Ovary (tissue), 10 donors: ENCODE measurements at places on chromosomes 3 and 15. TPM values are rescaled to one million over a fixed set of nuclear protein-coding genes. Genes with fewer than 3 reads are reported as not detected.

- no peak overlapping the region for H3K4me3 ChIP-seq
- peak; percentile 29 for DNase-seq
- H3K36me3 ChIP-seq = no peaks in the 10 kb centered on the region
- peaks cover 10% of the 10 kb centered on the region for H3K4me1 ChIP-seq
- H3K27ac ChIP-seq = no peak overlapping the region
These were observed 7.4 kb downstream of the SEMA3G start for GRCh38 chr3:52437326-52438103.

GRCh38 chr15:68592544-68592943 is 13.8 kb downstream of the CORO2B start:
- no peak overlapping the region for H3K4me3 ChIP-seq
- H3K4me1 ChIP-seq = peaks cover 34% of the 10 kb centered on the region
- DNase-seq = no peak
- no peaks in the 10 kb centered on the region for H3K36me3 ChIP-seq

DNA sequence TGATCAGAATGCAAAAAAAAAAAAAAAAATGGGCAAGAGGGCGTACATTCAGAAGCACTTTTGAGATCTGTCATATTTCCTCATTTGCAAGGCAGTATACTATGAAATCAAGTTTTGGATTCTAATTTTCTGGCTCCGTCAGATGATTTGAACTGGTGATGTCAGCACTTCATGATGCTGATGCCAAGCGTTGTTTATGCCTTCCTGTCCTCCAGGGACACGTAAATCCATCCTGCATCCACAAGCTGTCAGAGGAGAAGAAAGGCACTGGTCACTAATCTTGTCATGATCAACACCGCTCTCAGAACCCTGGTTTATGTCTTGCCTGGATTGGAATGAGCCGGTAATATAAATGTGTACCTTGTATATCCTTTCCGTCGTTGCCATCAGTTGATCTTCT is 152.1 kb upstream of the EPHA3 start:
- H3K27me3 ChIP-seq = no peaks in the 10 kb centered on the region
- no peaks in the 10 kb centered on the region for H3K36me3 ChIP-seq
- H3K4me3 ChIP-seq = no peak overlapping the region
- no peak for DNase-seq
- H3K4me1 ChIP-seq = no peaks in the 10 kb centered on the region
- no peak overlapping the region for H3K27ac ChIP-seq

GOLGA8T gene
- 0.87 TPM for total RNA-seq

ACSBG1 gene
- 0.57 TPM for total RNA-seq

GOLGA6A gene
- not detected for total RNA-seq
